ENCODE measurements at places on chromosomes 12 and 14.

GRCh38 chr12:127293507-127294310 is 973.3 kb upstream of the TMEM132C start:
- DNase-seq, result no peak

GRCh38 chr12:28925719-28926376 is 223.2 kb upstream of the FAR2 start:
- no peak for DNase-seq

DNA sequence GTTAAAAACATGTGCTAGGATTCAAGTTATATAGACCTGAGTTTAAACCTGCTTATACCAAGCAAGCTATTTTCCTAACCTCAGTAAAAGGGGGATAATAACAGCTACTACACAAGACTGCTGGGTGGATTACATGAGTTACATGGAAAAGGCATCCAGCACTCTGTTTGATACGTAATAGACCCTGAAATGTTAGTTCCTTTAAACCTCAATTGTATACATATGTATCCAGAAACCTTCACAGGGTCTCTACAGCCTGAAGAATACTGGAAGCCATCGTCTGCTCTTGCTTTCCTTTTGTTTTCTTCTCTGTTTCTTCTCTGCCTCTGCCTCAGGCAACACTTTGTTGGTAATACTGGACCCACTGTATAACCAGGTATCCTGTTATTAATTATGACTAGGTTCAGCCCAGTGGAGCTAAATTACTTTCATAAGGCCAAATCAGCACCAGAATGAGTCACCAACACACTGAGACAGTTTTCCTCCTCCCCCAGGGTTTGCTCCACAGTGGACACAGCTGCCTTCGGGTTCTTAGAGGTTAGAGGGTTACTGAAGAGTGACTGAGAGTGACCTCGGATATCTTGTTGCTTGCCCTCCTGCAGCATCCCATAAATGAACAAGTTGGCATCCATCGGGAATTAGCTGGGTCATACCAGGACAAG is 127.1 kb downstream of the CAPZA3 start:
- DNase-seq, result no peak

DNA sequence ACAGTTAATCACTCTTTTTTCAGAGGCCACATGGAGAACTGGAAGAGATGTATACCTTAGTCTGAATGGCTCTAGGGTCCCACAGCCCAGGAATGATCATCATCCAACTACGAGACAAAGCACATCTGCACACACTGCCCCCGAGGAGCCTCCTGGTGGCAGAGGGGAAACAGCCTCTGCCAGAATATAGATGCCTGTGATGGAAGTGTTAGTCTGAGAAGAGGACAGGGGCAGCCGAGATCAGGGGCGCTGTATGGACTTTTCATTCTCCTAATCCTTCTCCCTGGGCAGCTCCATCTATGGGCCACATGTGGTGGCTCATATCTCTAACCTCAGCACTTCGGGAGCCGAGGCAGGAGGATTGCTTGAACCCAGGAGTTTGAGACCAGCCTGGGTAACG is 82.8 kb upstream of the CAPRIN2 start:
- DNase-seq, result no peak

DNA sequence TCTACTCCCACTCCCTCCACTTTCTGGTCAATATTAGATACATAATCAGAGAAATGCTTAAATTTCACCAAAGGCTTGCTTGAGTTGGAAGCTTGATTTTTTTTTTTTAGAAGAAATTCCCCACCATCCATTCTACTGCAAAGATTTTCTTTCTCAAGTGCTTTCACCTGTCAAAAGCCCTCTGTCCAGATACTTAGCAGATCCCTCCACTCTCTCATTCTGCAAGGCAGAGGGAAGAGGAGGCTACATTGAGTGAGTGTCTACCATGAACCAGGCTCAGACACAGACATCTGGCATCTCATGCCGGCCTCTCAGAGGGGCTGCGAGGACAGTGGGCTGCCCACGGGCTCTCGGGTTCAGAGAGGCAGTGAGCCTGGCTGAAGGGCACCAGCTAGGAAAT is 127.6 kb upstream of the GSC start:
- DNase-seq, result no peak

DNA sequence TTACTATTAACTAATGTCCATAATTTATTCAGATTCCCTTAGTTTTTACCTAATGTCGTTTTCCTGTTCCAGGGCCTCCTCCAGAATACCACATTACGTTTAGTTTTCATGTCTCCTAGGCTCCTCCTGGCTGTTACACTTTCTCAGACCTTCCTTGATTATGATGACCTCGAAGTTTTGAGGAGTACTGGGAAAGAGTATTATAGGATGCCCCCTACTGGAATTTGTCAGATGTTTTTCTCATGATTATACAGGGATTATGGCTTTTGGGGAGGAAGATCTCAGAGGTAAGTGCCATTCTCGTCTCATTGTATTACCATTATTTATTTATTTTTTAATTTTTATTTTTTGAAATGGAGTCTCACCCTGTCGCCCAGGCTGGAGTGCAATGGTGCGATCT is 17.7 kb upstream of the C1S start:
- no peak for DNase-seq

DNA sequence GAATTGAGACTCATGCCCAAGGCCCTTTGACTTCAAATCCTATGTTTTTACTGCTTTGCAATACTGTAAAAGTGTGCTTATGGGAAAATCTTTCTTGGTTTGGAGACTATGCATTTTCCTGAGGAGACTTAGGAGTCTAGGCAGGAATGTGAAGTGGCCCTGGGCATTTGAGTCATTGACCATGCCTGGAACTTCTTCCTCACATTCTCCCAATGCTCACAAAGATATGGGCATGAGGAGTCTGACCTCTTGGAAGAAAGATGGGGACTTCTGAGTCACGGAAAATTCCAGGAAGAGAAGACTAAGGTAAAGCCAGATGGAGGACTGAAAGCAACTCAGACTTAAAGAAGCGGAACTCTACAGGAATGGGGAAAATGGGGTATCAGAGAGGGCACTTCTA is 38.2 kb upstream of the ZNF641 start:
- no peak for DNase-seq

DNA sequence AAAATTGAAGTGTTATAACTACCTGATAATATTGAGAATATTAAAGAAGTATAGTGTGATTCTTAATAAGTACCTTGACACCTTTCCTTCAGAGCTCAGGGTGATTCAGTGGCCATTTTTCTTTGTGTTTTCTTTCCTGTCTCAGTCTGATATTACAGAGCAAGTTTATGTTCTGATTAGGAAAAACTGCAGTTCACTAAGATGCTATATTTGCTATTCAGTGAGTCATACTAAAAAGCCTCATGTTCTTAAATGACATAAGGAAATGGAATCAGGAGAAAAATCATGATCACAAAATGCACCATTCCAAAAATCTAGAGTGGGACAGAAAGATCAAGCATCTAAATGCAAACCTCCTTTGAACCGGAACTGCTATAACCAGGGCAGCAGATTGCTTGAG is 390.6 kb upstream of the ATP2B1 start:
- no peak for DNase-seq

GRCh38 chr12:98002887-98003493 is 512.4 kb upstream of the TMPO start:
- DNase-seq, result no peak

DNA sequence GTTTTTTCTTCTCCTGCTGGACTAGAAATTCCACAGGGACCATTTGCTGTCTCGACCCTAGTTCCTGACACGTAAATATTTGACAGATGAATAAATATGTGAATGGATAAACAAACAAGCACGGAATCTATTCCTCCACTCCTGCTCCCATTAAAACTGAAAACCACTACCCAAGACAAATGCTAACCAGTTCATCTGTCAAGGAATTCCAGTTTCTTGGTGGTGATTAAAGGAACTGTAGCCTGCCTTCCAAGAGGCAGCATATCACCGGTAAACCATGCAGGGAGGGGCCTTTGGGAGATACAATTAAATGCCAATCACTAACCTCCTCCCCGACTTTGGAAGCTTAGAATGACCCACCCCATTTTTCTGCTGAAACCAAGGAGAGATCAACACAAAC is 95.4 kb downstream of the TTC7B start:
- no peak for DNase-seq

DNA sequence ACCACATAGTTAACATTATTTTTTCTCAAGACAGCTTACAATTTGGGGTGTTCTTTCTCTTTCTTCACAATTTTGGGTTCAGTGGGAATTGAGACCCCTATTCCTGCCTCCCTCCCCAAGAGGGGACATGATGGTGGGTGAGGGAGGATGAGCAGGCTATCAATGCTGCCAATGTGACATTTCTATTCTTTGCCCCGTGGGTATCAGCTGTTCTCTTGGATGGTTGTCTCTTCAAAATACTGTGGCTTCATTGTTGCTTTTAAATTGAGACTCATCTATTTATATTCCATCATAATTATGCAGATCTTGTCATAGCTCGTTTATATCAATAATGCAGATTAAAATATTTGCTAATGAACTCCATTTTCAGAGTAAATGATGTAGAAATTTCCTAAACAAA is 56.5 kb upstream of the ANO4 start:
- DNase-seq, result no peak

GRCh38 chr14:49621114-49621881 is 699 bp downstream of the MGAT2 start:
- no peak for DNase-seq

DNA sequence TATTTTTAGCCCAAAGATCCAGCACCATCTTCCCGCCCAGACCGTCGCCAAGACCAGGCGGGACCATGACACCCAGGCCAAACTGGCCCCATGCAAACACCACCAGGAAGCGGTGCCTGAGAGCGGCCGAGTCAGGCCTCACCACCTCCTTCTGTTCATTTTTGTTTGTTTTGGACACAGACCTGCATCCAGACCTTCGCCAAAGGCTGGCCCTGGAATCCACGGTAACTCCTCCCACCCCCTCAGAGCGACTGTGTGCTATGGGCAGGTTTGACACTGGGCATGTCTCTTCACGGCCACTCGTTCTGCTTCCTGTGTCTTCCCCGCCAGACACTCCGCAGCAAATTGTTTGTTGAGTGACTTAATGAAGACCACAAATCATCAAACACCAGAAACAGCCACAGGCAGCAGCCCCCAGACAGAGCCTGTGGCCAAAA is 47.1 kb downstream of the NCOR2 start:
- no peak for DNase-seq

DNA sequence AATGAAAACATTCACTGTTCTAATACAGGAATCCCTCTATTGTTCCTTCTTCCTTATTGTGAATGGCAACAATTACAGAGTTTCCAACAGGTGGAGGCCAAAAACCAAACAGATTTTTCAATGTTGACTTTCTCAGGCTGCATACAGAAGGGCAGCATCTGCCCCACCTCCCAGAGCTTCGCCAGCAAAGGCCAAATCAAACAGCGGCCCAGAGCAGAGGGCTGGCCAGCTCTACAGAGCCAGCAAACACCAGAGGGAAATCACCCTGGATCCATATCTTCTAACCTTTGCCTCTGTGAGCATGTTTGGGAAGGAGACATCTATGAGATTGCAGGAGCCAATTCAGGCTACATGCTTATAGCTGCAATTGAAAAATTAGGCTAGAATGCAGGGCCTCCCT is 4.4 kb upstream of the CRACR2A start:
- DNase-seq, result no peak

DNA sequence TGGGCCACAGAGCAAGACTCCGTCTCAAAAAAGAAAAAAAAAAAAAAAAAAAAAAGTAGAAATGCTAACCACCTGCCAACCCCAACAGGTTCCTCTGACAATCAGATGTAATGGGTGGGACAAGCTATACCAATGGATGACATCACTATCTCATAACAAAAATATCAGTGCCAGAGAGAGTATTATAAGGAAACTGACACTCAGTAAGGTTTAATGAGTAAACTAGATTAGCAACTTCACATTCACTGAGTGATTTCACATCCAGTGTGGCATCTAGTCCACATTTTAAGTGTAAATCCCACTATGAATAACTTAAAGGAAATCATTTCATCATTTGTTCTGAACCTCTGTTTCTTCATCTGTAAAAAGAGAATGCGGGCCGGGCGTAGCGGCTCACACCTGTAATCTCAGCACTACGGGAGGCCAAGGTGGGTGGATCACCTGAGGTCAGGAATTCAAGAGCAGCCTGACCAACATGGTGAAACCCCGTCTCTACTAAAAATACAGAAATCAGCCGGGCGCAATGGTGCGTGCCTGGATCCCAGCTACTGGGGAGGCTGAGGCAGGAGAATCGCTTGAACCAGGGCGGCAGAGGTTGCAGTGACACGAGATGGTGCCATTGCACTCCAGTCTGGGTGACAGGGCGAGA is 1.8 kb downstream of the SART3 start:
- no peak for DNase-seq

GRCh38 chr12:5588591-5588990 is 156.7 kb downstream of the NTF3 start:
- DNase-seq, result no peak

DNA sequence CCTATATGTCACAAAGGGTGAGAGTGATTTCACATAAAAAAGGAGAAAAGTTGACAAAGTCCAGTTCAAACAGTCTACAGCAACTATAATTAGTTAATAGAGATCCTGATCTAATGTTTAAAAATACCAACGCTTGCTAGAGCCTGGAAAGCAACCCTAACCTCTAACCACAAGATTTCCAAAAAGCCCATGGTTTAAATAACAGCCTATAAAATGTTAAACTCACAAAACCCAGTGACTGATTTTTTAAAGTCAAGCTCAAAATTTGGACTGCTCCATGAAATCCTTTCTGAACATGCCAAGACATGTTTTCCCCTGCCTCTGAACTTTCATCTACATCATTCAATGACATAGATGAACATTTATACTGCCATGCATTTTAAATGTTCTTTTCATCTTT is 81.6 kb downstream of the PLEKHG7 start:
- no peak for DNase-seq

DNA sequence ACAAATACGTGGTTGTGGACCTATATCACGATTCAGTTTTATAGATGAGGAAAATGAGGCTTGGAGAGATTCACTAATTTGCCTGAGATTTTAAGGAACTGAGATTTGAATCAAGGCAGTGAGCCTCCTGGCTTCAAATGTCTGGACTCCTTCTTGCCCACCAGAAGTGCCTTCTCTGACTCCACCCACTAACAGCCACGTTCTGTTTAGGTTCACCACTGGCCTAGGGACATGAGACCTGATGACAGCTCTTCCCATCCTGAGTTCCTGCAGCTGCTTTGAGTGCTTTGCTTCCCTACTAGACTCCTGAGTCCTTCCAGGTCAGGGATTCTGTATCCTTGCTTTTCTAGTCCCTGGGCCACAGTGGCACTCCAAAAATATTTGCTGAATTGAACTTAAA is 57.1 kb downstream of the PLBD1 start:
- no peak for DNase-seq

DNA sequence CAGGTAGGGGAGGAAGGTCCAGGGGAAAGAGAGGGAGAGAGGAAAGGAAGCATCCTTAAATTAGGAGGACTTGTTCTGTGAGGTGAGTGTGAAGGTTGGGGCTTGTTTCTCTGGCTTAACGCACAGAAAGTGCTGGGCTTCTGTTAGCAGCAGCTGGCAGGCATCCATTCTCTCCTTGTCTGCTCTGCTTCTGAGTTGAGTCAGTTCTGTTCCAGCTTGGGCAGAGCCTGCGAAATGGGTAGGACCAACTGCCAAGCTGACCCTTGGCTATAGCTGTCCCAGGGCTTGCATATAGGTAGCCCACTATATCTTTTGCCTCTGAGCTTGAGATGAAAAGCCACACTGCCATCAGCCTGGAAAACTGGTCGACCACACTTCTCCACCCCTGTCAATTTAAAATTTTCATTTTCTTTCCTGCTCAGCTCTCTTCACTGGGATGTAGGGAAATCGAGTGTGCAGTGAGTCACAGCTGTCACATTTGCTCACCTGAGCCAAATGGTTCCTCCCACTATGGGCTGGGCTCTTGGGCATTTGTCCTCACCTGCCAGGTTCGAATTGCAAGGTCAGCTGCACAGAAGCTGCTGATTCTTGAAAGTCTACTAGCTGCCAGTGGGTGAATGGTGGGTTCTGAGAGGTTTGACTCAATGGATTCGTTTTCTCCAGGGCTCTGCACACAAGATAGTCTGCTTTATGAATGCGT is 256.4 kb upstream of the PWP1 start:
- DNase-seq, result no peak

All from stimulated activated CD8-positive, alpha-beta memory T cell treated with anti-CD3 and anti-CD28 coated beads, Interleukin-7, amount 100 ng/mL, for 48 hours (primary cell).